Activated T-helper 1 cell treated with anti-CD3 and anti-CD28 coated beads, Interleukin-12 subunit alpha, Interleukin-12 subunit beta, Interleukin-2, Interleukin-4 antibody, amounts not matched to agents 30 ng/mL and 10 ng/mL and 1 ng/mL, durations not matched to agents 14 hours and 24 hours and 36 hours (primary cell): ENCODE measurements at places on chromosomes 6 and 20. TPM values are rescaled to one million over a fixed set of nuclear protein-coding genes. Genes with fewer than 3 reads are reported as not detected.

DNA sequence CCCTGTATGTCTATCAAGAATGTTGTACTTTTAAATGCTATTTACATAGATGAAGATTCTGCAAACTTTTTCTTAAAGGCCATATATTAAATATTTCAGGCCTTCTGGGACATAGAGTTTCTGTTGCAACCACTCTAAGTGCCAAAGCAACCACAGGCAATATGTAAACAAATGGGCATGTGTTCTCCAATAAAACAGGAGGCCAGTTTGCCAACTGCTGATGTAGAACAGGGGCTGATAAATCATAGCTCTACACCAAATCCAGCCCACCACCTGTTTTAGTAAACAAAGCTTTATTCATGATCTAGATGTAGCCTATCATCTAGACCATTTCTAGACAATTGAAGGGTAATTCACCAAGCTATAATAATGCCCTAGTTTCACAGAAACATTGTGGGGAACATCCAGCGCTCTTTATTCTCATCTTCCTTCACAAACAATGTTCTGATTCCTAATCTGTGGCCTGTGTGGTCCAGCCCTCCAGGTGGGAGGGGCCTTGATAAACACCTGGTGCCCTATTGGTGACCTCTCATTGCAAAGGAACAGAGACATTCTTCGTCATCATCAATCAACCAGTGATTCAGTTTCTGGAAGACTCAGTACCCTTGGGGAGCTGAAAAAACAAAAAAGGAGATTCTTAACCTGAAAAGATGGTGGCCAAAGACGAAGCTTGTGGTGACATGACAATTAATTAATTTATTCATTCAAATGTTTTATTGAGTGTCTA lies 80.2 kb downstream of the PREP start:
- peaks cover 11% of the 10 kb centered on the region for H3K4me1 ChIP-seq
- DNase-seq: no peak
- H3K36me3 ChIP-seq: peaks cover 46% of the 10 kb centered on the region

DNA sequence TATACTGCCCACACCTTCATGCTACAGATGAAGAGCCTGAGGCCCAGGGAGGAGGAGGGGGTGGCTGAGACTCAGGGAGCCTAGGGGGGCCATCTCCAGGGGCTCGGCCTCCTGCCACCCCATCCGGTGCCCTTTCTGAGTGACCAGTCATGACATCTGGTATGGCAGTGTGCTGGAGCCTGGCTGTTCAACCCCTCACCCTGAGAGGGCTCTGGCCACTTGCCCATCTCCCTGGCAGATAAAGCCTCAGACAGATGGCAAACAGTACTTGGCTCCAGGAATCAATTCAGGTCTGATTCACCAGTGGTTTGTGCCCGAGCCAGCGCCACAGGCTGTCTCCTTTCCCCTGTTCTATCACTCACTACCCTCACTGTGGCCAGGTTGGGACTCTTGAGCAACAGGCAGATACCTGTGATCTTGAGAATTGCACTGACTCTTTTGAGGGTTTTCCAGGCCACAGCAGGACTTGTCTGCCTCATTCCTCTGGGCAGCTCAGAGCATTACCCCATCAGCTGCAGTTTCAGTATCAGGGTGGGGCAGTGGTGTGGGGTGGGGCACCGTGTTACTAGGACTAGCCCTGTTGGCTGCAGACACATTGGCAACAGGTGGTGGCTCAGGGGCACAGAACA lies 22.8 kb downstream of the SRSF3 start:
- no peak overlapping the region for H3K27ac ChIP-seq
- no peak for DNase-seq
- H3K36me3 ChIP-seq: peaks cover 10% of the 10 kb centered on the region
- H3K4me3 ChIP-seq: no peak overlapping the region

DNA sequence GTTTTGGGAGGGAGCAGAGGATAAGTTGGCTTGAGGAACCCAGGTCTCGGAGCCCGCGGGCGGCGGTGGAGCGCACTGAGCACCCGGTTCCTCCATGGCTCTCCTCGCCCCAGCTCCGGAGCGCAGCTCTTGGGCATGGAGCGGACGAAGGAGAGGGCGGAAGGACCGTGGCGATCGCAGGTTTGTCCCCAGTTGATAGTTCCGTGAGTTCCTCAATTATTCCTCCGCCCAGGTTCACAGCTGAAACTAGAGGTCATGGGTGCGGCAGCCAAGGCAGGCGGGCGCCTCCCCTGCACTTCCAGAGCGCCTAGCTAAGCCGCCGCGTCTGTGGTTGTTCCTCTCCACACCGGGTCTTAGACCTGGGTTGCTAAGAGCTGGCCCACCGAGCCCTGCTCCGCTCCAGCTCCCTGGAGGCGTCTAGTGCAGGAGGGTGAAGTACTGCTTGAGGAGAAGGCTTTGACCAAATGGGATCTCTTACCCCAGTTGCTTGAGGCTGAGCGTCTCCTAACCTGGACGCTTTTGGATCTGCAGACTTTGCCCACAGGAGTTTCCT lies at the start of gene HTR1B:
TSS of gene HTR1B (minus strand) at position 184 of the 553 bp plus-strand sequence. CDS start at position 96, 88 bp downstream.
- DNase-seq: no peak
- H3K27me3 ChIP-seq: peaks cover 44% of the 10 kb centered on the region
- H3K27ac ChIP-seq: no peak within 1 kb of the TSS
- peaks cover 14% of the 10 kb centered on the region for H3K4me1 ChIP-seq
- no peak within 1 kb of the TSS for H3K4me3 ChIP-seq

- H3K36me3 ChIP-seq: no peaks in the 10 kb centered on the region
- no peak overlapping the region for H3K4me3 ChIP-seq
- no peaks in the 10 kb centered on the region for H3K27me3 ChIP-seq
- H3K4me1 ChIP-seq: no peaks in the 10 kb centered on the region
- H3K27ac ChIP-seq: no peak overlapping the region
Measured at GRCh38 chr6:146071781-146072180, 42.9 kb downstream of the GRM1 start.

- H3K27me3 ChIP-seq: no peaks in the 10 kb centered on the region
- H3K4me1 ChIP-seq: no peaks in the 10 kb centered on the region
- peaks cover 9% of the 10 kb centered on the region for H3K36me3 ChIP-seq
- no peak overlapping the region for H3K4me3 ChIP-seq
Measured at GRCh38 chr6:121310495-121310894, 23.8 kb downstream of the TBC1D32 start.

DNA sequence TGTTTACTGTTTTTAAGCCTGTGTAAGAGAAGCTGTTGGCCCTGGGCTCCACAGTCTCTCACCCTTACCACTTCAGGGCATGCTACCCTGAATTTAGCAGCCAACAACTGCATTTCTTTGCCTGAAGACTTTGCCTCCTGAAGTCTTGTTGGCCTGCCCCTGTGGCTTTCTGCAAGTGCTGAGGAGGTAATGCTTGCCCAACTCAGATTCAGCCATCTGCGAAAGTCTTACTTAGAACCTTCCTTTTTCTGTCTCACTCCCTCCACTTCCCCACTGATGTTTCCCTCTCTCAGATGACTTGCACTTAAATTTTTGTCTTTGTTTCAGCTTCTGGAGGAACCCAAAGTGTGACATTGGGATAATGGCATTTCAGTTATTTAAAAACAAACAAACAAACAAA lies 11.8 kb upstream of the IBTK start:
- no peaks in the 10 kb centered on the region for H3K36me3 ChIP-seq
- H3K27me3 ChIP-seq: peaks cover 4% of the 10 kb centered on the region
- H3K27ac ChIP-seq: no peak overlapping the region
- H3K4me1 ChIP-seq: no peaks in the 10 kb centered on the region
- no peak for DNase-seq

DNA sequence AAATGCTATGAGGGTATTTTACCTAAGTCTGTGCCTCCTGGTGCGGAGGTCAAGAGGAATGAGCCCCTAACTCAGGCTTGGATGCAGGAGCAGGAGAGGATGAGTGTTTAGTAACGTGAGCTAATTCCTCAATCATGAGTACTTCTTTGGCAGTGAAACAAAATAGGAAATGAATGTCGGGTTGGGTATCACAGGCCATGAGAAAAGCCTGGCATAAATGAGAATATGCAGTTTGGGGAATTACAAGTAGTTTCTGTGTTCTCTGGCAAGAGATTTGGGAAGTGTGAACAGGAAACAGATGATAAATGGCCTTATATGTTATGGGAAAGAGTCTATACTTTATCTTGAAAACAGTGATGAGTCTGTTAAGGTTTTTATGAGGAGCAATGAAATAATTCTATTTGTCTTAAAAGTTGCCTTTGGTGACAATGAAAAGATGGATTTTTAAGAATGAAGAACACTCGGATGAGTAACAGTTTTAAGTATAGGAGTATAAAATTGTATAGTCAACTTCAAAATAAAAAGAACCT lies 59.0 kb upstream of the RNF146 start:
- no peak overlapping the region for H3K27ac ChIP-seq
- no peaks in the 10 kb centered on the region for H3K36me3 ChIP-seq
- peaks cover 18% of the 10 kb centered on the region for H3K27me3 ChIP-seq

DNA sequence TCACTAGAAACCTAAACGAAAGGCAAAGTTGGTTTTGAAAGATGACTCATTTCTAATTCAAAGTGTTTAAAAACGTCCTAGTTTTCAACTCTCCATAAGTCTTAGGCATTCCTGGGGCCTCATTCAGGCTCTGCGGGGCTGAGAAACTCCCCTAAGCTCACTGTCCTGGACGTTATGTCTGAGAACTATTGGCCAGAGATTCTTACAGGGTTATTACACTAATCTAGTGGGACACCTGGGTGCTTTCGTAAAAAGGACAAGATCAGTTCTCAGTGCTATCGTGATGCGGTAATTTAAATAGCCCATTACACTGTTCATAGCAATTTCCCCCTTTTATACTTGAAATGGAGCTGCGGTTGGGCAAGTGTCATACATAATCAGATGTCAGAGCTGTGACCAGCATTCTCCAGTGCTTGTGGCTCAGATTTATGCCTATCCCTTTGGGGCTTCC lies 280.9 kb downstream of the QKI start:
- no peaks in the 10 kb centered on the region for H3K36me3 ChIP-seq
- peaks cover 3% of the 10 kb centered on the region for H3K27me3 ChIP-seq
- DNase-seq: no peak
- H3K4me1 ChIP-seq: no peaks in the 10 kb centered on the region
- no peak overlapping the region for H3K27ac ChIP-seq

GRCh38 chr20:32162351-32162750 lies 45.2 kb downstream of the PLAGL2 start:
- DNase-seq: no peak
- peaks cover 50% of the 10 kb centered on the region for H3K36me3 ChIP-seq
- H3K4me3 ChIP-seq: no peak overlapping the region
- no peaks in the 10 kb centered on the region for H3K27me3 ChIP-seq
- no peak overlapping the region for H3K27ac ChIP-seq

- no peak for DNase-seq
- no peaks in the 10 kb centered on the region for H3K36me3 ChIP-seq
- H3K27me3 ChIP-seq: peaks cover 2% of the 10 kb centered on the region
- no peaks in the 10 kb centered on the region for H3K4me1 ChIP-seq
- H3K27ac ChIP-seq: no peak overlapping the region
- no peak overlapping the region for H3K4me3 ChIP-seq
Measured at GRCh38 chr6:71349395-71349794, 60.8 kb downstream of the OGFRL1 start.

GRCh38 chr6:46638650-46639049 lies 14.0 kb downstream of the CYP39A1 start:
- no peak overlapping the region for H3K27ac ChIP-seq
- no peak overlapping the region for H3K4me3 ChIP-seq
- DNase-seq: no peak

- no peaks in the 10 kb centered on the region for H3K36me3 ChIP-seq
- H3K27ac ChIP-seq: no peak overlapping the region
- H3K4me1 ChIP-seq: no peaks in the 10 kb centered on the region
- H3K27me3 ChIP-seq: peaks cover 36% of the 10 kb centered on the region
- DNase-seq: no peak
- H3K4me3 ChIP-seq: no peak overlapping the region
Measured at GRCh38 chr20:568673-569415, 25.3 kb upstream of the CSNK2A1 start.

- H3K27me3 ChIP-seq: no peaks in the 10 kb centered on the region
- no peak overlapping the region for H3K27ac ChIP-seq
- peaks cover 30% of the 10 kb centered on the region for H3K36me3 ChIP-seq
- no peak for DNase-seq
- H3K4me1 ChIP-seq: peaks cover 4% of the 10 kb centered on the region
- no peak overlapping the region for H3K4me3 ChIP-seq
Measured at GRCh38 chr20:33611106-33611505, 51.0 kb upstream of the C20orf144 start.

DNA sequence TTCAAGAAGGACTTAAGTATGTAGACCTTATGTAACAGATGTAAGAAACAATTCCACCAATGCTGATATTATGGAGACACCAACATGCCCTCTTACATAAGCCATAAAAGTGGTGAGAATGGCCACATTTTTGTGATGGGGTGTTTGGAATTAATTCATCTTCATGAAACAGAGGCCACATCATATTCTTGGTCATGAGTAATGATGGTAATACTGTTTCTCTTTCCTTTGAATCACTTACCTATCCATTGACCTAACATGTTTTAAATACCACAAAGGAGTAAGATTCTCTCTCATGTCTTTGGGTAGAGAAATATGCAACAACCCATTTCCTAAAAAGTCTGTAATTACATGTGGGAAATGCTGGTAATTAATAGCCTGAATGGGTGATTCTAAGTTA lies 545.4 kb upstream of the FLRT3 start:
- H3K27ac ChIP-seq: no peak overlapping the region
- H3K4me3 ChIP-seq: no peak overlapping the region
- H3K36me3 ChIP-seq: no peaks in the 10 kb centered on the region
- DNase-seq: no peak

- no peaks in the 10 kb centered on the region for H3K36me3 ChIP-seq
Measured at GRCh38 chr20:24789877-24790276, 159.2 kb upstream of the CST7 start.

DNA sequence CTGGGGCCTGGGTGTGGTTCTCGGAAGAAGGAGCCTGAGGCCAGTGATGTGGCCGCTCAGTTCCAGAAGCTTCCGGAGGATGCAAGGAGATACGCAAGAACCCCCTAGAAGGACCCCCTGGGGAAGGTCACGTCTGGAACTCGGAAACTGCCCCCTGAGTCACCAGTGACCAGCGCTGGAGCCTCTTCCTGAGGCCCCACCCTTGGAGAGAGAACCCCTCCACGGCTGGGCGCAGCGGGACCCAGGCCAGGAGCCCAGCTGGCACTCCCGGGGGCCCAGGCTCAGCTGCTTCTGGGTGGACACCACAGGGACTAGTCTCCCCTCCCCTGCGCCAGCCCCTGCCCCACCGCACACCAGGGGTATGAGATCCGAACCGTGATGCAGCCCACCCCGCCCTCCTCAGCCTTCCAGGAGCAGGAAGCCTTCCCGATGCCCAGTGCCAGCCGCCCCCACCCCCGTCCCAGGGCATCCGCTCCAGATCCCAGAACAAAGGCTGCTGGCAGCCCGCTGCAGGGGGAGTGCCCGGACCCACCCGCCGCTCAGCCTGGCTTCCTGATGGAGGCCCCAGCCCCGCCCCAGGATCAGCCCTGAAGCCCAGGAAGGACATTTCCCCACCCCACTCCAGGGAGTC lies 7.5 kb downstream of the LAMA5 start:
- no peaks in the 10 kb centered on the region for H3K4me1 ChIP-seq
- DNase-seq: no peak
- H3K27me3 ChIP-seq: peaks cover 2% of the 10 kb centered on the region
- H3K27ac ChIP-seq: no peak overlapping the region
- H3K4me3 ChIP-seq: no peak overlapping the region

SPATA2 gene
- total RNA-seq: 9.7 and 10.4 TPM in 2 replicates

TRAPPC3L gene
- not detected in 2 replicates for total RNA-seq

MOG gene
- not detected in 2 replicates for total RNA-seq

EYA4 gene
- total RNA-seq: not detected in 2 replicates

ULBP3 gene
- 0.56 TPM in 1 of 2 replicates, not detected in the other for total RNA-seq

REM1 gene
- total RNA-seq: not detected in 2 replicates

NCOA7 gene
- 56.1 and 59.3 TPM in 2 replicates for total RNA-seq

C20orf202 gene
- total RNA-seq: not detected in 2 replicates

COL11A2 gene
- total RNA-seq: 0.61 and 0.65 TPM in 2 replicates

CTCFL gene
- not detected in 2 replicates for total RNA-seq

HDDC2 gene
- total RNA-seq: 79.7 and 82.4 TPM in 2 replicates

ABT1 gene
- total RNA-seq: 32.6 and 32.9 TPM in 2 replicates

CDH26 gene
- total RNA-seq: 0.41 and 0.56 TPM in 2 replicates

KIFC1 gene
- 54.7 and 59.6 TPM in 2 replicates for total RNA-seq

GNAS-AS1 gene
- 1.4 and 1.7 TPM in 2 replicates for total RNA-seq

EPPIN gene
- not detected in 2 replicates for total RNA-seq

SIRPD gene
- total RNA-seq: not detected in 2 replicates

AVP gene
- not detected in 2 replicates for total RNA-seq
